ENCODE measurements at places on chromosomes 12 and 14.
A peak's percentile ranks its signal among the peaks of the same experiment; 100 is the strongest.

DNA sequence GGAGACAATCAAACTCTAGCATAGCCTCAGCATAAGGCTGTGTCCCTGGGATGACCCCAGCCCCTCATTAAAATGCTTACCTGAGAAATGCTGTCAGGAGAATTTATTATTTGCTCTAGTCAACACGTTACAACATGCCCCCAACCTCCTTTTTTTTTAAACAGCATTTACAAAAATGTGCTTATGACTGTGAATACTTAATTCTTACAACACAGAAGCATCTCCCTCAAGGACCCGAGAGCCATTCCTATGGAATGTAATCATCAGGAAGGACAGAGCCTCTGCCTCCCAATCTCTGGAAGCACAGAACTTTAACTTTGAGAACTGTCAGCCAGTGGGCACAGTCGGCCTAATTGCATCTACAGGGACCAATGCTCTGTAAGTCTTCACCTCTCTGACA lies 136.6 kb upstream of the OVCH1 start:
- DNase-seq: peak; percentile 36

- DNase-seq: peak; percentile 52
Measured at GRCh38 chr12:120263748-120264085, 1.8 kb downstream of the PXN start.

DNA sequence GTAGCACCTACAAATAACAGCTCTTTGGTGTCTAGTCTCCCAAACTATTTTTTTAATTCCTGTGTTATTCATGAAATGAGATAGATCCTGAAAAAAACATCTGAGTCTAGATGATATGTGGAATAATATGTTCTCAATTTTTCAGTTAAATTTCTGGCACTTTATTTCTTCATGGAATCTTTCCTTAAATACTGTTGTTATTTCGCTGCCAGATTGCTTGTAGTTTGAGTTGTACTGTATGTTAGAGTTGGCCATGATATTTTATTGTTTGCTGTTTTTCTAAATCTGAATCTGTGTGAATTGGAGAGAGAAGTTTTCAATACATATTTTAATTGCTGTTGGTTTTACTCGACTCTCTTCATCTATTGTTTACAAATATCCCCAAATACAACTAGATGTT lies 500.5 kb downstream of the EGLN3 start:
- no peak for DNase-seq

DNA sequence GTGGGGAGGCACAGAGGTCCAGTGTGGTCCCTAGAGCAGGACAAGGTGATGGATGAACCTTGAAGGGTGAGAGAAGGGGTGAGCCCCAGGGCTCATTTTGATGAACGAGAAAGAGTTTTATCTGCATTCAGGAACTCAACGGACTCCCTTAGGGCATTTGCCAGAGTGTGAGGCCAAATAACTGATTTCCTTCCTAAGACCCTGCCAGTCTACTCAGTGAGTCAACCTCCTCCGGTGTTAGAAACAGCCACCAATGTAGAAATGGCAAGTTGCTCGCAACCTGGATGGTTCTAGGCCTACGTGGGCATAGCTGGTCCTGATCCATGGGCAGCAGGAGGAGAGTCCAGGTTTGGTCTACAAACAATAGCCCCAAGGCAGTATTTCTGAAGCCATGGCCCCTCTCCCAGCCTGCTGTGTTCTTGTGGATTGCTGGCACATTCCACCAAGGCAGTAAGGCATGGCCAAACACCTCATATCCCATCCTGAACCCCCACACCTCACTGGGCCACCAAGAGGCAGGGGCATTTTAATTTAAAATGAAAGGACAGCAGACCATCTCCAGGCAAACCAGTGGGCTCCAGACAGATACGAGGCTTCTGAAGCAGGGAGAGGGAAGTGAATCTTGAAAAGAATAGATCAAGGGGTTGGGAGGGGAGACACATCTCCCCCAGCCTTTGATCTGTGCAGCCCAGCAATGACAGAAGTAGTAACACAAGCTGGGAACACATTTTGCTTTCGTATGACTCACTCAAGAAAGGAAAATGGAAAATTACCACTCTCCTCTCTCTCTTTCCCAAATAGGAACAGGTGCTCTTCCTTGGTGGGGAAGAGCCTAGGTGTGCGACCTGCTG lies 25.4 kb upstream of the TESC start:
- peak; percentile 13 for DNase-seq

DNA sequence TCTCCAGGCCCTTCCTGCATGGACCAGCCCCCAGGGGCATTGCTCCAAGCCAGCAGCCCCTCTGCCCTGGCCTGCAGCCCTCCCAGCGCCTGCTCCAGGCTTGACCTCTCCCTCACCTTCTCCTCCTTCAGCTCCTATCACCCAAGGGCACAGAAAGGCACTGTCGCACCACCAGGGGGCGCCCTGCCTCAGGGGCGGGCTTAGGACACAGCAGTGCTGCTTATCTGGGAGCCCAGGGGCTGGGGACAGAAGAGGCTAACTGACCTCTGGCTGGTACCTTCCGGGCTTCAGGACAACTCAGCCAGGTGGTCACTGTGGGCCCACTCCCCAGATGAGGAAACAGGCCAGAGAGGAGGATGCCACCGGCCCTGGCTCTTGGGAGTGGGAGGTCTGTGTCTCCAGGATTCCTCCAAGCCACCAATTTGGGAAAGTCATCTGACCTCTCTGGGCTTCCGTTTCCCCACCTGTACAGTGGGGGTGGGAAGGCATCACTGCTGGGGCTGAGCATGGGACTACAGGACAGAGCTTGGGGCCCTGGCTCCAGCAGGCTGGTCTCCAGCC lies 25.3 kb upstream of the GPR132 start:
- peak; percentile 92 for DNase-seq

DNA sequence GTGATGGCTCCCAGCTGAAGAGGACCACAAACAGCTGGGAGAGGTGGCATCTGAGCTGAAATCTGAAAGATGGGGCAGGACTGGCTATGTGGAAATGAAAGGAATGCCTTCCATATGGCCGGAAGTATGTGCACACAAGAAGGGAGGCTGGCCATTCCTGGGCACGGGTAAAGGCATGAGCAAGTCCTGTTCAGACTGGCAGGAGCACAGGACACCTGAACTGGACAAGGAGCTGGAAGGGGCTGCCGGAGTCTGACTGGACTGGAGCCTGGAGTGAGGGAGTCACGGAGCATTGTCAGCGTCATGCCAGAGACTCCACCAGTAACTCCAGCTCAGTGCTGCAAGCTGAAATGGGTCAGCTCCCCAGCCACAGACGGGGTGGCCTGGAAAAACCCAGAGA lies 11.9 kb upstream of the TC2N start:
- no peak for DNase-seq
